ENCODE measurements at places on chromosomes 7 and 10.

DNA sequence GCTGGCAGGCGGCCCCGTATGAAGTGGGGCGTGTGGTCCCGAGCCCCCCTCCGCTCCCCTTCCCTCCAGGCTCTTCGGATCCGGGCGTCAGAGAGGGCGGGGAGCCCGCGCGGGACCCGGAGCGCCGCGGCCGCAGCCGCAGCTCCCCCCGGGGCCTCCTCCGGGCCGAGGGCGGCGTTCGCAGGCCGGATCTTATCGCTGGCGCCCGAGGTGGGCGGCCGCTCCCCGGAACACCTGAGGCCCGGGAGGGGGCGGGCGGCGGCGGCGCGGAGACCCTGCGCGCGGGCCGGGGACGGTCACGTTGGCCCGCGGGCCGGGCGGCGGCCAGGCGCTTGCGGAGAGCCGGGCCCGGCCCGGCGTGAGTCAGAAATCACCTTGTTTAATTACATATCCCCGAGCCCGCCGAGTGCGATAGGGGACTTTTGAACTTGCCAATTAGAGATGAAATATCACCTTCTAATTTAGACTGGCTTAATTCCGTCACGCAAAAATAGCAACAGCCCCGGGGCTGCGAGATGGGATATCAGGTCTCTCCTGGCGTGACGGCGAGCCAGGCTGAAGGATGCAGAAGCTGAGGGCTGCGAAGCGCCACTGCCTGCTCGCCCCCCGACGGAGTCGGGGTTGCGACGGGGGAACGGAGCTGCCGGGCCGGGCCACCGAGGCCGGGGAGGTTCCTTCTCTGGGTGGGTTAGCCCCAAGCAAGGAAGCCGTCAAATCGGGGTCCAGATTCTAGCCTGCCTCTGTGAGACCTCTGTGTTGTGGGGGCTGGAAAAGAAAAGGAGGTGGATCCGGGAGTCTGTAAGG, 43.4 kb downstream of the LDB3 start:
- peak; percentile 30 for DNase-seq

DNA sequence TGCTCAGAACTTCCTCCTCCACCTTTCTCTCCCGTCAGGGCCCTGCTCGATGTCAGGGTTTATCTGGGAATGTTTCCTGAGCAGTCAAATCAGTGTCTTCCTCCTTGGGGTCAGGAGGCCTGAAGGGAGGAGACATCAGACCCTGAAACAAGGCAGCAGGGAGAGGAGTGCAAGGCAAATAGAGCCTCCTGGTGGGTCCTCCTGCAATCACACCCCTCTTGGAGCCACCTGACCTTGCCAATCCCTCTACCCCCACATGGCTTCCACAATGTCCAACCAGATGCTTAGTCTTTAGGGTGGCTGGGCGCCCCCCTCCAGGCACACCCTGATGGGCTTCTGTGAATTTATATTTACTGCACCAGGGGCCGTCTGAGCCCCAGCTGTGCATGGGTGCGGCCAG, 12.2 kb downstream of the GPR26 start:
- no peak for DNase-seq

- no peak for DNase-seq
These were observed 389.2 kb downstream of the MAGI2 start for GRCh38 chr7:79064187-79064823.

- no peak for DNase-seq
These were observed 1151.7 kb upstream of the LRRN3 start for GRCh38 chr7:109939207-109939606.

- DNase-seq: no peak
These were observed 207.6 kb upstream of the KLF6 start for GRCh38 chr10:3992382-3993178.

- DNase-seq: no peak
These were observed 99.0 kb upstream of the NMT2 start for GRCh38 chr10:15267496-15267895.

DNA sequence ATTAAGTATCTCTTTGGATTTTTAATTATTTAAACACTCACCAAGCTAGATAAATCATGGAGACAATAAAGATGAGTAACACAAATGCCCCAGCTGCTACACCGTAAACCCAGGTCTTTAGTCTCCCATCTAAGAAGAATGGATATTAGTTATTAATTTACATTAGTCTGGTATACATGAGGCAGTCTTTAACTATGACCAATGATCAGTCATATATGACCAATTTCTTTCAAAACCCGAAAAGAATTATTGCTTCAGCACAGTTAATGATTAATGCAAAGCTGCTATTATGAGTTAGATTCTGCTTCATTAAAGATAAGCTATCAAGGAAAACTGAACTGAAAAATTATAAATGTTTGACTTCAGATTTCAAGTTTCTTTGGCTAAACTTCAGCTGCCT, 402.9 kb downstream of the PHF14 start:
- no peak for DNase-seq

- DNase-seq: peak; percentile 28
These were observed 388 bp downstream of the ECD start for GRCh38 chr10:73167458-73167782.

GRCh38 chr10:1141701-1142100, 85.5 kb downstream of the WDR37 start:
- DNase-seq: no peak

GRCh38 chr7:157683747-157684156, 346.9 kb downstream of the DNAJB6 start:
- no peak for DNase-seq

Data from CD14-positive monocyte (primary cell).